NCI-H1930 (cell line): ENCODE measurements at places on chromosomes 11 and 22.

DNA sequence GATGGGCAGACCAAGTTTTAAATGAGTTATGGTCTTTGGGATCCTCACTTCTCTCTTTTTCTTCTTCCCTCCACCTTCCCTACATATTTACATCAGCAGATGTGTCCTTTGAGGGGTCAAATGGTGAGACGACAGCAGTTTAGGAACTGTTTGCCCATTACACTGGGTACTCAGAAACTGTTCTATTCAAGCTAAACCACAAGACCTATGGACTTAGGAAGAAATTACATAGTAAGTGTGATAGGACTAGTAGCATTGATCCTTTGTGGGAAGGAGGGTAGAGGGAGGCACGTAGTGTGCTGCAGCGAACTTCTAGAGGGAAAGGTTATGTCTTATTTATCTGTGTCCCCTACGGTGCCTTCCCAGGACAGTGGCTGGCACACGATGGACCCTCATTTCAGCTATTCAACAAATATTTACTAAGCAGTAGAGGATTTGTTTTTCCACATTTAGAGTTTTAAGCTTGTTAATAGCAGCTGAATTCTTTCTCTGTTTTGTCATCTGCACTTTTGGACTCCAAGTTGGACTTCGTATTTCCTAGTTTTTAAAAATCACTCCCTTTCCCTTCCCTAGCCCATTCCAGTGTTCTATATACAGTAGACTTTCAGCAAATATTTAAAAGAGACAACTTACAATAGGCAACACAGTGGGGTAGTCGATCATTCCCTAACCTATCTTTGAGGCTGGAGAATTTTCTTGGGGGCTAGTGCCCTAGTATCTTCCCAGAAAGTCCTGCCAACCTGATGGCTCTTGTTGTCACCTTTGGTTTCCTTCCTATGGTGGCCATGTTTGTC is 13.9 kb downstream of the FZD4 start:
- no peak for DNase-seq

GRCh38 chr11:71421392-71421950 is 26.7 kb downstream of the DHCR7 start:
- no peak for DNase-seq

- no peak for DNase-seq
Observed at GRCh38 chr11:46855167-46855566, 9.1 kb upstream of the CKAP5 start.

DNA sequence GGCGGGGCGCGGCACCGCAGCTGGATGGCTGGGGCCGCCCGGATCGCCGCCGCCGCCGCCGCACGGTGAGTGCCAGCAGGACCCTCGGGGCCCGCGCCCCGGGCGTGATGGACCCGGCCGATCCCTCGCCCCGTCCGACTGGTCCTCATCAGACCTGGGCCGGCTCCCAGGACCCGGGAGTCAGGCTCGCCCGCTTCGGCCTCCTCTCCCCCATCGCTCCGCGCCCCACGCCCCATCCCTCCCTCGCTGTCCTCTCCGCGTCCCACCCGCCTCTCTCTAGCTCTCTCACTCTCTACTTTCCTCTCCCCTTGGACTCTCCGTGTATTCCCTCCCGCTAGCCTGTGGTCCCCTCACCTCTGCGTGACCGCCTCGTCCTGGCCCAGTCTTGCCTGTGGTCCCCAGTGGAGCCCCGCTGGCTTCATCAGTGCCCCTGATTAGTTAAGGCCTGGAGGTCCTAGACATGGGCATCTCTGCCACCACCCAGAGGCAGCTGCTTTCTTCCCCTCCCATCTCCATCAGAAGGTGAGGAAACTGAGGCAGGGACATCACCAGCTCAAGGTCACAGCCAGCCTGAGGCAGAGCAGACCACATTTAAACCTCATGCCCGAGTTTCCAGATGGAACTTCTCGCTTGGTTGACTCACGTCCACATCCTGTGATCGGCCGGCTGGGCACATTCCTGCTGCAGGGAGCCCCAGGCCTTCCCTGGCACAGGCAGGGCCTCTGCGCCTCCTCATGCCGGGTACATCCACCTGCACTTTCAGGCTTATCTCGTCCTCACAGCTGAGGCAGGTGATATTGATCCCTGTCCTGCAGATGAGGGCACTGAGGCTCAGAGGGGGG is 429 bp downstream of the SLC39A13 start:
- no peak for DNase-seq

GRCh38 chr11:117877120-117877784 is 794 bp upstream of the FXYD6 start:
- no peak for DNase-seq

- DNase-seq, result no peak
Observed at GRCh38 chr11:61162092-61162941, 1.1 kb upstream of the VPS37C start.
